ENCODE measurements at places on chromosomes 16 and 17.

DNA sequence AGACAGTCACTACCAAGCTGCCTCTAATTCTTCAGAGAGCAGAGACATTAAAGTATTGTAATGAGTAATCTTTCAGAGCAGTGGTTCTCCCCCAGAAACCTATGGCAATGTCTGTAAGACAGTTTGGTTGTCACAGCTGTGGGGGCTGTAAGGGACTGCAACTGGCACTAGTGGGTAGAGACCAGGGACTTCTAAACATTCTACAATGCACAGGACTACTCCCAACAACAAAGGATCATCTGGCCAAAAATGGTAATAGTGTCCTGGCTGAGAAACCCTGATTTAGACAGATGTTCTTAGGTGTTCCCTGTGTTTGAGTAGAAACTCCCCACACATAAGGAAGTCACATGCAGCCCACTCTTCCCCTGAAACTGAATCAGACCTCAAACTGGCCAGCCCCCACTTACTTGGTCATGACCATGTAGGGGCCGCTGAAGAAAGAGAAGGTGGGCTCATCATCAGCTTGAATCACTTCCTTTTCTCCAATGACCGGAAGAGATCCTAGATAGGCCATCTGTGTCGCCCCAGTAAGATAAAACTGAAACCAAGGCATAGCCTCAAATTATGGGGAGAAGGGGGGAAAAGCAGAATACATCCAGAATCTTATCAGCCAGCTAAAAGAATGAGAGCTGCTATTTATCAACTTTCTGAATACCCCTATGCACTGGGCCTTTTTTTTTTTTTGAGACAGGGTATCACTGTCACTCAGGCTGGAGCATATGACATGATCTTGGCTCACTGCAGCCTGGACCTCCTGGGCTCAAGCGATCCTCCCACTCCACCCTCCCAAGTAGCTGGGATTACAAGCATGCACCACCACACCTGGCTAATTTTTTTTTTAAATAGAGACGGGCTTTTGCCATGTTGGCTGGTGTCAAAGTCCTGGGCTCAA is 75.8 kb downstream of the TEX14 start:
- no peak for DNase-seq

DNA sequence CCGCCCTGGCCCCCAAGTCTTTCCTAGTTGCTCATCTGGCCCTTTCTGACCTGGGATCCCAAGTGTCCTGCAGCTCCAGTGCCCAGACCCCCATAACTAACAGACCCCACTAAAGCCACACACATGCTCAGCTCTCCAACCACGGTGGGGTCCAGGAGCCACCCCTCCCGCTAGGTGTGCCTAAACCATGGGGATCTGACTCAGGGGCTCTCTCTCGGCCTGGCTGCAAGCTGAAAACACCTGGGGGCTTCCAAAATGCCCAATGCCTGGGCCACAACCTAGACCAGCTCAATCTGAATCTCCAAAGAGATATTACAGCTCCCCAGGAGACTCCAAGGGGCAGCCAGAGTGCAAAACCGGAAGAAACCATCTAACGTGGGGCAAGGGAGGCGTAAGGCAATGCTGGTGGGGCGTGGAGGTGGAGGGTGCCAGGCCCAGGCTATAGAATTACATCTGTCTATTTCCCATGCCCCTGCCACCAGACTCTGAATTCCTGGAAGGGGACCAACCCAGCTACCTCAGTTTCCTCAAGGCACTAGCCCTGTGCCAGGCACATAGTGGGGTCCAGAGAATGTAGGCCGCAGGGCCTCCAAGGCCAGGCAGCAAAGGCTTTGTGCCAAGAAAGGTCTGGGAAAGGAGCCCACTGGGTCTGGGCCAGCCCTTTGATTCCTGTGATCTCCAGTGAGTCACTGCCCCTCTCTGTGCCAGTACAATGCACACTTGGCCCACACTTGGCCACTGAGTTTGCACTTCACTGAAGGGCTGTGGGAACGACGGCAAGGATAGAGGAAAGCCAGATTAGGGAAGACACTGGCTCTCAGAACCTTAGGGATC is 3.3 kb downstream of the CD2BP2 start:
- DNase-seq = no peak

DNA sequence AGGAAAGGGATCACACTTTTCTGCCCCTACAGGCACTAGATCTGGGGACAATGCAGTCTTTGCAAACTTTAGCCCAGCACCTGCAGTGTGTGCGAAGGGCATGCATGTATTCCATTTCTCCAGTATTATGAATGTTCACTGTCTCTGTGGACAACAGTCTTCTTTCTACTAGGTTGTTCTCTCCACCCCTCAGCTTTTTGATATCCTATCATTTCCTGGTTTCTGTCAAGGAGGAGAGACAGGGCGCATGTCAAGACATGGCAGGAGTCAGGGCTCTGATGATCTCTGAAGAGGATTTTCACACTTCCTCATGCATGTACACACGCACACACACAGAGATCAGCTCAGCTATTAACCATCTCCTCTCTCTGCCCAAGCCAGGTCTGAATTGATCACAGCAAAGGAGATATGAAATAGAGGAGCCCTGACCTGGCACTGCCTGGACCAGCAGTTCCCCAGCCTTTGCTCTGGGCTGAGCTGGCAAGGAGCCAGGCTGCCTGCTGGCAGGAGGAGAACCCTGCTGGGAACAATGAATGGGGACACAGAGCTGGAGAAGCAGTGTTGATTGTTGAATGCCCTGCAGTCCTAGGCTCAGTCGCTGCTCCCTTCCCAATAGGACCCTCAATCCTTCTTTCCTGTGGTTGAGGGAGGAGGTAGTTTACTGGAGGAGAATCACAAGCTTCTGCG is 2.6 kb downstream of the GPR179 start:
- peak; percentile 82 for DNase-seq

DNA sequence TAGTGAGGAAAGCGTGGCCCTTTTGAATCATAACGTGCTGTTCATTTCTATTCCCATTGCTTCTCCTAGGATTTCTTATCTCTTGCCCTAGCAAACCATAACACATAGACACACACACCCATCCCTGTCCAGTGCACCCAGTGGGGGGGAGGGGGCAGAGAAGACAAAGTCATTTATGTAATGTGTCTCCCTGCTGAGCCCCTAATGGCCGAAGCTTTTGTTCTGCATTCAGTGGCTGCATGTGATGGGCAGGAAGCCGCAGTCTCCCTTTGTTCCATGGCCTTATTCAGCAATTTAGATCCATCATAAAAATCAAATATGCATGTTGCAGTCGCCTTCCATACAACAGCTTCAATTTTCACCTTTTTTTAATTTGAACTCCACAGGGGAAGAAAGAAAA is 325.4 kb downstream of the ZFHX3 start:
- no peak for DNase-seq

Data from NCI-H187 (cell line).